NCI-H1436 treated with DMSO at 0.1 percent for 48 hours (cell line): ENCODE measurements at places on chromosomes 7 and 10.

DNA sequence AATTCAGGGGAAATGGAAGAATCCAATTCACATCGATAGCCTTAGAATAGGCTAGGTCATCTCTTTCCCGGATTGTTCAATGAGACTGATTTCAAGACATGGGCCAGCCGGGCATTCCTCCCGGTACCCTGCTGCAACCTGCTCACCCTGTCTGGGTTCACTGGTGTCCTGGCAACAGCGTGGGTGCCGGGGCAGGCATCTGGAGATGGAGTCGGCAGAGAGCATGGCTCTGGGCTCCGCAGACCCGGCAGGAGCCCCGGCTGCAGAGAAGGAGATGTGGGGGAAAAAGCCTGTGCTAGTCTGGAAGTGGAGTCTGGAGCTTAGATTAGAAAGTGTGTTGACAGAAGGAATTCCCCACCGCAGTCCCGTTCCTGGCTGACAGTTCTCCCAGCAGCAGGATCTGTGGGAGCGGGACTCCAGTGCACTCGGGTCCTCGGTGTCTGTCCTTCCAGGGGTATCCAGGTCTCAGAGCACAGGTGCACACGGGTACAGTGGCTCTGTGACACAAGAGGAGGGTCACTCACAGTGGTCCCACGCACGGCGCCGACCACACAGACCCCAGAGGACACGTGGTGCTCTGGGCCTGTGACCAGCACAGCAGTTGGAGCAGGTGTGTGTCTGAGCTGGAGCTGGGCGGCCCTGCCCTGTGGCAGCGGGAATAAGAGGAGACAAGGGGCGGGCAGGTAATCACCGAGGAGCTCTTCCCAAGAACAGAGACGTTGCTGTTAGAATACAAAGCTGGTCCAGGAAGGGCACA, 65.7 kb upstream of the PITRM1 start:
- no peak for DNase-seq

- no peak for DNase-seq
These were observed 7.1 kb downstream of the UCMA start for GRCh38 chr10:13227031-13227430.

DNA sequence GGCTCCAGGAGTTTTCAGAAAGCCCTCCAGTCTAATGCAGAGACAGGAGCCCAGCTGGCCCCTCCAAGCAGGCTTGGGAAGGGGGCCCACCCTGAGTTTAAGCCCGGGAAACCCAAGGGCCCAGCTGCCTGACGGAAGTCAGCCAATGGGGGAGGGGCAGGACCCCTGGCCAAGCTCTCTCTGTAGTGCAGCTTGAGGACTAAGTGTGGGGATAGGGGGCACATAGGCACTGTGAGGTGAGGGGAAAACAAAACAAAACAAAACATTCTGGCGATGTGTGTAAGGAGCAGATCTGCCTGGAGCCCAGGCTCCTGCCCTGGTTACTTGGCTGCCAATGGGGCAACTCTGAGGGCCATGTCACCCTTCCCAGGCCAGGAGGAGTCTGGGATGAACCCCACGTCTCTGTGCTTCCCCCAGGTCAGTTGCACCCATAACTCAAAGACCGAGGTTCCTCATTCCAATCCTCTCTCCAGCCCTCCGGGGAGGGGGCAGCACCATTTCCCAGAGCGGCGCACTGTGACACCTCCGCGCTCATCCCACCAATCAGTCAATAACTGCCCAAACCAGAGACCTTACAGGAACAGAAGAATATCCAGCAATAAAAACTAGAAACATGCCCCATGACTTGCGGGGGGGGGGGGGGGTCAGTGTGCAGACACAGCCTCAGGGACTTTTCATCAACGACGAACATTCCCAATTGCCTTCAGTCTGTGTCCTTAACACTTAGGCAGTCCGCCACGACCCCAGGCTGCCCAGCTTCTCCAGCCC, 1.7 kb downstream of the CXCL12 start:
- no peak for DNase-seq

GRCh38 chr7:47292832-47293309, 289.0 kb downstream of the TNS3 start:
- no peak for DNase-seq
